Small intestine (tissue), 16 donors: ENCODE measurements at places on chromosomes 3 and 15.

DNA sequence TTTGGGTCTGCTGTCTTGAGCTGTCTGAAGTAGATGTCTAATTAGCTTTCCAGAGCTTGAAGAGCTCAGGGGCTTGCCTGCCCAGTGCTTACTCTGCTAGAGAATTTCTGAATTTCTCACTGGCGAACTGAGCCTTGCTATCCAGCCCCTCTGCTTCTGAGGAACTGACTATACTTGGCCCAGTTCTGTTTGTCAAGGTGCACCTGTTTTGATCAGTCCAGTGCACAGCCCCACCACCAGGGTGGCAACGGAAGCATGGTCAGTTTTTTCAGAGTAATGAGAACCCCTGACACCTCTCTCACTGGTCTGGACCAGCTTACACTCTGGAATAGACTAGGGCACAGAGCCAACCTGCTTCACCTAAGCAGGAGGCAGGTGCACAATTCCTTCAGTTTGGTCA, 25.2 kb downstream of the ITGB5 start:
- DNase-seq: no peak
- no peaks in the 10 kb centered on the region for H3K36me3 ChIP-seq
- H3K4me3 ChIP-seq: no peak overlapping the region
- no peaks in the 10 kb centered on the region for H3K4me1 ChIP-seq

- peaks cover 2% of the 10 kb centered on the region for H3K4me1 ChIP-seq
- no peak overlapping the region for H3K4me3 ChIP-seq
- H3K36me3 ChIP-seq: peaks cover 4% of the 10 kb centered on the region
- H3K27ac ChIP-seq: no peak overlapping the region
- no peaks in the 10 kb centered on the region for H3K27me3 ChIP-seq
These were observed 31.2 kb downstream of the SLC25A36 start for GRCh38 chr3:140972833-140973232.

DNA sequence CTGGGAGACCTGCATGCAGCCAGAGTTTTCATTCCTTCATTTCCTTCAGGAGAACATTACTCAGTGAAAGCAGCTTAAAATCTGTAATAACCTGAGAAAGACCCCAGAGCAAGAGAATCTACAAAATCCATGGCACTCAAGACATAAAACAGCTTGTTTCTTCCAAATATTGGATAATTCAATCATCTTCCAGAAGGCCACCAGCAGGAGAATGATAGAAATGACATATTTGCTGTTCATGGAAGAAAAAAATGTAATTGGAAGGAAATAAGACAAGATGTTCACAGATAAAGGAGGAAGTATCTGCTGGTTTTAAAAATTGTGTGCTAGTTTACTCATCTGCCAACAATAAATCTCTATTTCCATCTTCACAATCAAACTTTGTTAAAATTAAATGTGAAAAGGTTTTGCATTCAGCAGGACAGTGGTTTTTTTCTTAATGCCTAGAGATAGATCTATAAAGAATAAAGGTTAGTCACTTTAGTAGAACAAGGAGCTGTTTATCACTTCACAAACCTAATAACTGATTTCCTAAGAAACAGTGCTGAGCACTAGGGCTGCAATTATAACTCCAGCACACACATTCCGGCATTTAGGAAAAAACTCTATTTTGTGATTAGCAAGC, 530.8 kb downstream of the NSUN3 start:
- H3K36me3 ChIP-seq: no peaks in the 10 kb centered on the region
- H3K4me3 ChIP-seq: no peak overlapping the region
- H3K4me1 ChIP-seq: no peaks in the 10 kb centered on the region
- no peak overlapping the region for H3K27ac ChIP-seq
- DNase-seq: no peak

GRCh38 chr15:66225656-66226274, 27.8 kb downstream of the MEGF11 start:
- H3K27ac ChIP-seq: no peak overlapping the region
- H3K27me3 ChIP-seq: no peaks in the 10 kb centered on the region
- no peaks in the 10 kb centered on the region for H3K36me3 ChIP-seq

DNA sequence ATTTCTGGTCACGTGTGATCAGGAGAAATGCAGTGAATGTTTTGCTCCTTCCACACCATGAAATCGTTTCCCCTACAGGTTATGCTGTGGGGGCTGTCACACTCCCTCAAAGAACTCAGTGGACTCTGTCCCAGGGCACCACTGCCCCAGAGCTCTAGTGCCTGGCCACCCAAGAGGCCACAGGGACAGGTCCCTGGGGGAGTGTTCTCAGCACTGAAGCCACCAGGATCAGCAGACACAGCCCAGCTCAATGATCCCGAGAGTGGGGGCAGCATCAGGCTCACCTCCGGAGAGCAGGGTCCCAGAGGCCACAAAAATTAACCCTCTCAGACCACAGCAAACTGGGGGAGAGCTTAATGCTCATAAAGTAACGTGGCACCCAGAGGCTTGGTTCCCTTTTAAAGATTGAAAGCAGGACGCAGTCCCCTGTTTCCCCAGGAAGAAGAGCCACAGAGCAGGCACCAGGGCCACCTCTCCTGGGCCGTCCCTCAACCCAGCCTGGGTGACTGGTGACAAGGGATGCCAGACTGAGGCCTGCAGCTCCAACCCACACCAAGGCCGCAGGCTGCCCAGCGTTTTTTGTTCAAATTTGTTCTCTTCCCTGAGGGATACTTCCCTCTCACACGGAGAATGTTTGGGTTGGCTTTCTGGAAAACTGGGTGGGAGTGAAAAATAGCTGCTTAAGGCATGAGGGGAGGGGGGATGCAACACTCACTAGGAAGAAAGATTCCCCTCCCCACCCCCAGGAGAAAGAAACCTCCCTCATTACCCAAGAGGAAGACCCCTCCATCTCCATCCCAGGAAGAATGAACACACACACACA, 123.3 kb upstream of the IGF1R start:
- no peak for DNase-seq
- H3K36me3 ChIP-seq: no peaks in the 10 kb centered on the region
- no peak overlapping the region for H3K4me3 ChIP-seq
- no peak overlapping the region for H3K27ac ChIP-seq

DNA sequence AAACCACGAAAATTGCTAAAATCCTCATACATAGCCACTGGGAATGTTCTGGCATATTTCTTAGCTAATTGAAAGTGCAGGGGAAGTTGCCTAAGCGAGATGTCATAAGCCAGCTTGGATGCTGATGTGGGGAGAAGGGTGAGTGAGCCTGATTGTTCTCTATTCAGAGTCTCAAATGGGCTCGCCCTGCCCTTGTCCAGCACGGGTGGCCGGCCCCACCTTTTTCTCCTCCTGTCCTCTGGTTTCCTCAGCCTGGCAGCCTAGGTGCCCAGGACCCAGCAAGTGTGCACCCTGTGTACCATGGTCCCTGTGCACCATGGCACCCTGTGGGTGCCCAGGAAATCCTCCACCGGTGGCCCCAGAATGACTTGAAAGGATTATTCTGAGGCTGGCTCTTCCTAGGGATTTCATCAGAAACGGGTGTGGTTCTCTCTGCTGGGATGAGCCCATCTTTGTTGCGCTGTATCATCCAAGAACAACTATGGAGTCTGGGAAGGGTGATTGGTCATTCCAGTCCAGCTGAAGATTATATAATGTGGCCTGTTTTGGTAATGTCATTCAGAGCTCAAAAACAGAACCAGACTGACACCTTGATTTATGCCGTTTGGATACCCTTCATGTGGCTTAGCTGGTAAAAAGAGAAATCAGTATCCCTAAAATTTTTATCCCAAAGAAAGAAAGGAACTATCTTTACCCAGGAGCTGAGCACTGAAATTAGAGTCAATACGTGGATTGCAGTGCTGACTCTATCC, 150.8 kb upstream of the BHLHE40 start:
- peak overlapping the region; percentile 70 for H3K27ac ChIP-seq
- H3K36me3 ChIP-seq: no peaks in the 10 kb centered on the region
- H3K27me3 ChIP-seq: no peaks in the 10 kb centered on the region
- DNase-seq: no peak

- H3K27ac ChIP-seq: no peak overlapping the region
- no peak overlapping the region for H3K4me3 ChIP-seq
- no peak for DNase-seq
- no peaks in the 10 kb centered on the region for H3K36me3 ChIP-seq
These were observed 110.7 kb upstream of the CDIN1 start for GRCh38 chr15:36468746-36469145.

- H3K4me1 ChIP-seq: no peaks in the 10 kb centered on the region
- H3K27ac ChIP-seq: no peak overlapping the region
- H3K4me3 ChIP-seq: no peak overlapping the region
- no peak for DNase-seq
- no peaks in the 10 kb centered on the region for H3K36me3 ChIP-seq
These were observed 61.7 kb downstream of the IL1RAP start for GRCh38 chr3:190575437-190576185.

DNA sequence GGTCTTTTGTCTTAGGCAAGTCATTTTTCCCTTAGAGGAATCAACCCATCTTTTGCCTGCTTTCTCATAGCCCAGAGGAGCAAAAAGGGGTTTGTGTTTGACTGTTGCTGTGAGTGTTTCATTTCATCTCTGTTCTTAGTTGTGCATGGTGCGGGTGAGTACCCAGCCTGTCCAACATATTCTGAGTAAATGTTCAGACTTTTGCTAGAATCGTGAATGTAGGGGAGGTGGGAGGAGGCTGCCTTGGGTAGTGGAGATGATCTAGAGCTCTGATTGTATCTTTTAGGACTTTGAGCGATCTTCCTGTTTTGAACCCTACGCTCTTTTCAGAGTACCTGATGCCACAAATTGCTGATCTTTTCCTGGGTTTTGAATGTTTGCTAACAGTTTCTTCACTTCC, 123.1 kb downstream of the ZNF609 start:
- no peaks in the 10 kb centered on the region for H3K4me1 ChIP-seq
- no peaks in the 10 kb centered on the region for H3K27me3 ChIP-seq
- DNase-seq: no peak
- peaks cover 5% of the 10 kb centered on the region for H3K36me3 ChIP-seq
- no peak overlapping the region for H3K27ac ChIP-seq

DNA sequence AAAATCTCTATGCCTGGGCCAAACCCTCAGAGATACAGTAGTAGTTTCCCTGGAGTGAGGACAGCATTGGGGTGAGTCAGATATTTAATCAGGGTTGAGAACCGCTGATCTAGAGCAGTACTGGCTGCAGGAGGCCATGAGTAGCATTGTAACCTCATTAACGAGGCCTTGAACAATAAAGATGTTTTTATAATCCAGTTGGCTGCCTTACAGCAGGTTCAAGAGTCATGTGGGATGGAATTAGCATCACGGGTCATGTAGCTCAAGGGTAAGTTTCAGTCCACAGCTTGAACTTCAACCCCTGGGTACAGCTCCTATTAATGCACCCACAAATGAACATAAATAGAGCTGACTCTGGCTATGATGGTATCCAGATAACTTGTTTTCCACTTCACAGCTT, 5.1 kb downstream of the HPS3 start:
- peaks cover 3% of the 10 kb centered on the region for H3K36me3 ChIP-seq
- no peaks in the 10 kb centered on the region for H3K27me3 ChIP-seq
- DNase-seq: peak; percentile 88
- H3K4me1 ChIP-seq: peaks cover 9% of the 10 kb centered on the region

DNA sequence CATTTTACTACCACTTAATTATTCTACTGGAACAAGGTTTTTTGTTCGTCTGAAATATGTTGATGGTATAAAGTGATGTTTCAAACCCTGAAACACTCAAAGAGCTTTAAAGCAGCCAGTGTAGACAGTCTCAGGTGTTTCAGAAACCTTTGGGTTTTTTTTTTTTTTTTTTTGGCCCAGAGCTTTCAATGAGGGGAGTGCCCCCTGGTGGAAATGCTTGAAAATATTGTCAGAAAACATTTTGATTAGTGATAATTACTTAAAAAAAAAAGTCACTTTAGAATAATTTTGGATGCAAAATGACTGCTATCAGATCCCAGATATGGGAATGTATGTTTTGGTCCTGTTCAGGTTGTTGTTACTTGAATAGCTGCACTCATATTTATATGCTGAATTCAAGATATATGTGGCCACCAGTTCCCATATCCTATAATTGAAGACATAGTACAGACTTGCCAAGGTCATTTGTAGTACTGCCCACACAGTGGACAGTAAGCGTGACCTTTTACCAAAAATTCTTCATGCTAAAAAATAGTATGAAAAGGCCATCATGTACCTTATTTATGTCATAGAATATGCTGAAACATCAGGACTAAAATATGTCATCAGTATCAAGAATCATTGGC, 35.9 kb downstream of the SATB1 start:
- H3K36me3 ChIP-seq: peaks cover 5% of the 10 kb centered on the region
- H3K27me3 ChIP-seq: no peaks in the 10 kb centered on the region
- H3K4me3 ChIP-seq: no peak overlapping the region
- DNase-seq: peak; percentile 40
- H3K27ac ChIP-seq: no peak overlapping the region

GRCh38 chr3:132892956-132893355, 145.2 kb upstream of the TMEM108 start:
- H3K27me3 ChIP-seq: no peaks in the 10 kb centered on the region
- no peak overlapping the region for H3K4me3 ChIP-seq
- no peaks in the 10 kb centered on the region for H3K36me3 ChIP-seq
- no peak overlapping the region for H3K27ac ChIP-seq
- H3K4me1 ChIP-seq: no peaks in the 10 kb centered on the region
- no peak for DNase-seq

DNA sequence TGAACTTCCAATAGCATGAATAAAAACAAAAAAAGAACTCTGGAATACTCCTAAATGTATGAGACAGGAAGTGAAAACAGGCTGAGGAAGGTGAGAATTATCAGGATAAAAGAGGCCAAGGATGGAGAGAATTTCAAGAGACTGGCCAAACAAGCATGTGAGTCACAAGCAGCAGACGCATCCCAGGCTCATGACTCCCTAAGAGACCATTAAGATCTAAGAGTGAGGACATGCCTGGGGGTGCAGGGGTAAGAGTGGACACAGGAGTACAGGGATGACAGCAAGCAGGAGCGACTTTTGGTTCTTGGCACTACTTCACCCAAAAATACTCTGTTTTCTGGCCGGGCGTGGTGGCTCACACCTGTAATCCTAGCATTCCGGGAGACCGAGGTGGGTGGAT, 7.1 kb downstream of the SCAMP2 start:
- H3K27ac ChIP-seq: no peak overlapping the region
- H3K36me3 ChIP-seq: no peaks in the 10 kb centered on the region
- peaks cover 14% of the 10 kb centered on the region for H3K4me1 ChIP-seq

DNA sequence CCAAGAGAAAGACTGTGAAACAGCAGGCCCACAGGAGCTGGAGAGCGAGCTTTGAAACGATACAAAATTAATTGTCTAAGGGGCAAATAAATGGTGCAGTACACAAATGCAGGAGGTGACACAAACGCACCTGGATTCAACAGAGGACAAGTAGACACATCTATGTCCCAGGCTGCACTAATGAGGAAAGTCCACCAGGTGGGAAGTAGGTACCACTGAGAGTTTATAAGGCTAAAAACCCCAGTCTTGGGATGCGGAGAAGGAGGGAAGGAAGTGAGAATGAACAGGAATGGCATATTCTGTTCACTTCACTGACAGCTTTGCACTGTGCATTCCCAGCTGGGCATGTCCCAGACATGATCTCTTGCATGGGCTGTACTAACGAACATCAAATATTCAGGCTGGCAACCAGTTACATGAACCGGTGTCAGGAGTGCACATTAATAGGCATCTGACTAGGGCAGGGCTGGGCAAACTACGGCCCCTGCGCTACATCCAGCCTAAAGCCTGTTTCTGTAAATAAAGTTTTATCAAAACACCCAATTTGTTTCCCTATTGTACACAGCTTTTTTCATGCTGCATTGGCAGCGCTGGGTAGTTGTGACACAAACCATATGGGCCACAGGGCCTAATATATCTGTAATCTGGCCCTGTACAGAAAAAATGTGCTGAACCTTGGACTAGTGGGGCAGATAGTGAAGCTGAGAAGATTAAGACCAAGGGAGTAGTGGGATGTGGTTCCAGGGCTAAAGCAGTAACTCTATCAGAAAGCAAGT, 107.0 kb downstream of the IGF2BP2 start:
- DNase-seq: peak; percentile 68
- H3K36me3 ChIP-seq: no peaks in the 10 kb centered on the region
- H3K27me3 ChIP-seq: no peaks in the 10 kb centered on the region
- peak overlapping the region; percentile 80 for H3K27ac ChIP-seq
- peaks cover 10% of the 10 kb centered on the region for H3K4me1 ChIP-seq
